Caudate nucleus (tissue), 63 donors: ENCODE measurements at places on chromosomes 1 and 21.

- DNase-seq, result no peak
These were observed 183.0 kb downstream of the ETS2 start for GRCh38 chr21:38988509-38989378.

GRCh38 chr1:12756273-12756672 is 10.3 kb downstream of the CFAP107 start:
- no peak for DNase-seq

DNA sequence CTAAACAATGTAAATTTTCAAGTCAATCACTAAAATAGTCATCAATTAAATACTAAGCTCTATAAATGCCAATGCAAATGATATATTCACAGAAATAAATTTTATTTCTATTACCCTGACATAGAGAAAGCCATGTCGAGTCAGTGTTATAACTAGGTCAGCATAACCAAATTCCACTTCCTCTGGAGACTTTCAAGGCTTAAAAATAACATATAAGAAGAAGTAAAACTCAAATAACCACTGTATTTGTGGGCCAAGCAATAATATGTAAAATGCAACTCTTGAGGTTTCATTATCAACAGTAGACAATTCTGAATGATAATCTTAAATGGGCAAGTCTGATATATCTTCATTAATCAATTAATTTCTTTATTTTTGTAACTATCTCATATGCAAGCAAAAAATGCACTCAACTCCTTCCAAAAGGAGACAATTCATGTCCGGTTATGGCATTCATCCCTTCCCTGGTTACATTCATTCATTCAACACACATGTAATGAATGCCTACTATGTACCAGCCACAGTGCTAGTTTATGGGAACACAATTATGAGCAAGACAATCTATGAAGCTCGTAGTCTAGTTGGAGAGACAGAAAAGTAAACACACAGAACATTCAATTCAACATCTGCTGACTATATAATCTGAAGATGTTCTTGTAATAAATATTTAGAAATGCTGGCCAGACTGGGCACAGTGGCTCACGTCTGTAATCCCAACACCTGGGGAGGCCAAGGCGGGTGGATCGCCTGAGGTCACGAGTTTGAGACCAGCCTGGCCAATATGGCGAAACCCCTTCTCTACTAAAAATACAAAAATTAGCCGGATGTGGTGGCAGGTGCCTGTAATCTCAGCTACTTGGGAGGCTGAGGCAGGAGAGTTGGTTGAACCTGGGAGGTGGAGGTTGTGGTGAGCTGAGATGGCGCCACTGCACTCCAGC is 37.1 kb upstream of the CAP1 start:
- no peak for DNase-seq

DNA sequence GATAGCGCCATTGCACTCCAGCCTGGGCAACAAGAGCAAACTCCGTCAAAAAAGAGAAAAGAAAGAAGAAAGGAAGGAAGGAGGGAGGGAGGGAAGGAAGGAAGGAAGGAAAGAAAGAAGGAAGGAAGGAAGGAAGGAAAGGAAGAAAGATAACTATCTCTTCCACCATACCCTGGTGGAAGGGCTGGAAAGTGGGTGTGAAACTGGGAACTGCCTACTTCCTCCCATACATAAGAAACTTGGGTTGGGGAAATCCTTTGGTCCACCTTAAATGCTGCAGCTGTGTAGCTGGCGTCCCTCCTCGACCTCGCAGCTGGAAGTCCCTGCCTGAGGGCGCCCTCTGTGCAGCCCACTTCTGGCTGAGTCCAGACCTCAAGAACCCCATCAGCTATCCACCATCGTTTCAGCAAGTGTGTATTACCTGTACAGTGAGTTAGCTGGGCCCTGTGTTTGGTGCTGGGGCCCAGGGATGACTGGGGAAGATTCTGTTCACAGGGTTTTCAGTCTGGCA is 4.6 kb upstream of the FAM167B start:
- DNase-seq, result peak; percentile 28

DNA sequence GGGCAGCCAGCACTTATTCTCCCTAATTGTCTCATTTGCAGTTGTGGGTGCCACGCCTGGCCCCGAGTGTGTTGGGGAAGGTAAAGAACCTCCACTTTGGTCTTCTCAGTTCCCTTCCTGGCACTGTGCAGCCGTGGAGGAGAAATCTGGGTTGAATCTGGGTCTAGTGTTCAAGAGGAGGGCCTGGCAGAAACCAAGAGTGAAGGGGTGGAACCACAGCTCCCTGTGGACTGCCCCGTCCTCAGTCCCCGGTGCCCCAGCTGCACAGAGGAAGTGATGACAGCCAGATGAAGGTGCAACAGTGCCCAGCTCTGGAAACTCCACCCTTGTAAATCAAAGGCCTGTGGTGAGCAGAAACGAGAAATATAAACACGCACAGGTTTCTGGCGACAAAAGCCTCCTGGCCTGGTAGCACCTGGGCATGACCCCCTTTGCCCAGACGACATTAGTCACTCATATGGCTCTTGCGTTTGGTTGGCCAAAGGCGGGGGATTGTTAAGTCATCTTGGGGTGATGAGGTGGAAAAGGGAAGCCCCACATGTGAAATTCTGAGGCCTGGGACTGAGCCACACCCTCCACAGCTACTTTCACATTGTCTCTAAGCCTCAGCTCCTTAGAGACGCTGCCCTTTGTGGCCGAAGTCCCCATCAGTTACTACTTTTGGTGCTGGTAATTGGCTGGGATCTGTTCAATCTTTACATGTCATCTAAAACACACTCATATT is 4.2 kb upstream of the ECE1 start:
- DNase-seq, result no peak
